ENCODE measurements at places on chromosomes 11 and 22. TPM values are rescaled to one million over a fixed set of nuclear protein-coding genes. Genes with fewer than 3 reads are reported as not detected.

DNA sequence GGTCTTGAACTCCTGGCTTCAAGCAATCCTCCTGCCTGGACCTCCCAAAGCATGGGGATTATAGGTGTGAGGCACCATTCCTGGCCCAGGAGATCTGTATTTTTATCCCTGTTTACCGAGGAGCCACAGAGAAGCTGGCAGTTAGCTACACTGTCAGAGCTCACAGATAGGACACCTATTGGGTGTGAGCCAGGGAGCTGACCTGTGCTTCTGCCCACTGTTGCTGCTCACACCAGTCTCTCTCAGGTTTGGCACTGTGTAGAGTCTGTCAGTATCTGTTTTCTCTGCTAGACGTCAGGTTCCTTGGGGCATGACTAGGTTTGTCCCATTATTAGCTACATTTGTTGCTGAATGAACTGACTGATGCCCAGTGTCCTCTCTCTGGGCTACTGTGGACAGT, 17.5 kb downstream of the PPP6R2 start:
- no peak for DNase-seq

- DNase-seq, result no peak
Observed at GRCh38 chr11:69818603-69819441, at the start of gene FGF3. Gene FGF3 (minus strand): TSS chr11:69819416. CDS start chr11:69818933, 483 bp downstream.

- DNase-seq, result no peak
Observed at GRCh38 chr11:102577723-102578122, 47.2 kb upstream of the MMP7 start.

GRCh38 chr11:119029069-119029339, 1.7 kb downstream of the SLC37A4 start:
- DNase-seq, result no peak

DNA sequence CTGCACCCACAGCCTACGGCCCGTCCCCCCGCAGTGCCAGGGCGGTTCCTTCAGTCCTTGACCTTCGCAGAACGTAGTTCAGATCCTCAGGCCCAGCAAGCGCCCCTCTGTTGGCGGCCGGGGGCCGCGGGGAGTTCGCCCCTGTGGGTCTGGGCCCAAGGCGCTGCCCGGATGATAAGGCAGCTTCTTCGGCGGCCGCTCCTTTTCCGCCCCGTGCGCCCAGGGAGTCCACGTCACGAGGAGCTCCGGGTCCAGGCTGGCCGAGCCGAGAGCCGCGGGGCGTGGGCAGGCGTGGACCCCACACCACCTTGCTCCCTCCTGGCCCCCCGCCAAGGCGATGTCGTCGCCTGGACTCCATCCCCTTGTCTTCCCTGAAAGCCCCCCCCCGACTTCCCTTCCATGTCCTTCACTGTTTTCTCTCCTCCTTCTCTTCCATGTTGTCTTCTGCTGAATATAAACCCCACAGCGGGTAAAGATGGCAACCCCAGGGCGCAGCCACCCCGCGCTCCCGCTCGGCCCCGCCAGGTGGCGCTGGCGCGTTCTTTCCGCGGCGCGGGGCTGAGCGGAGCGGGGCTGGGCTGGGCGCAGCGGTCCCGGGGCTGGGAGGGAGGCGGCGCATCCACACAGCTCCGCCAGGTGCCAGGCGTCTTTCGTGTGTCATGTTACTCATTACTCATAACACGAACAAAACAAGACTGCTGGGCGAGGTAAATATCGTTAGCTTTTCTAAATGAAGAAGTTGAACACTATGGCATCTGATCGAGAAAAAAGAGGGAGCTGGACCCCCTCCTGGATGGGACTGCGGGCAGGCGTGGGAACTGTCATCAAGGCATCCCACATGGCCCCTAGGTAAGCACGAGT, 321.0 kb downstream of the NTM start:
- peak; percentile 71 for DNase-seq

DNA sequence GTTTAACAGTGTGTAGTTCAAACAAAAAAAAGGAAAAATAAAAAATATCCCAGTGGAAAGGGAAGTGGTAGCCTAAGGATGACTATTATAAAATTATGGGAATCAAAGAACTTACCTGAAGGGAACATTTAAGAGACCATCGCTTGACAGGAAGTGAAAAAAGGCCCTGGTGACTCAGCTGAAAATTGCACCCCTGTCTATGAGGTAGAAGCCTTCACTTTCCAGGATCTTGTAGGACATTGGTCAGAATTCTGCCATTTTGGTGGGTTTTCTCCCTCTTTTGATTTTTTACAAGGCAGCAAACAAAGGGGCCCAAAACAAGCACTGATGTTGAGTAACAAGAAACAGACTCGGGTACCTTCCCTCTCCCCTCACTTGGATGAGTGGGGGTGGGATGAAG, 15.6 kb downstream of the DDX17 start:
- DNase-seq, result no peak

- DNase-seq, result no peak
Observed at GRCh38 chr11:33151399-33151798, 9.9 kb downstream of the CSTF3 start.

DNA sequence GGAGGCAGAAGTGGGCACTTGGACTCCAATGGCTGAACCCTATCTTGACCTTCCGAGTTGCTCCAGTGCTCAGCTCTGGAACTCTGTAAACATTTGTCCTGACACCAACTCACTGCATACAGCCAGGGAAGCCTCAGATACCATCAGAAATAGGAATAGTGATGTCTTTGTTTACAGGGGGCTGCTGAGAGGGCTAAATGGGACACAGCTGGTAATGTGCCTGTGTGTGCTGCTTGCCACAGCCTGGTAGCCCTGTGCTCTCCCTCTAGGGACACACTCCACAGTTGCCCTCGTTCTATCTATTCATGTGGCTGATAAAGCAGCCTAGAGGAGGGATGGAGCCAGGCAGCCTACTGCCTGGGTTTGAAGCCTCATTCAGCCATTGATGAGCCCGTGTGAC, 559.8 kb downstream of the MIAT start:
- DNase-seq, result no peak

DNA sequence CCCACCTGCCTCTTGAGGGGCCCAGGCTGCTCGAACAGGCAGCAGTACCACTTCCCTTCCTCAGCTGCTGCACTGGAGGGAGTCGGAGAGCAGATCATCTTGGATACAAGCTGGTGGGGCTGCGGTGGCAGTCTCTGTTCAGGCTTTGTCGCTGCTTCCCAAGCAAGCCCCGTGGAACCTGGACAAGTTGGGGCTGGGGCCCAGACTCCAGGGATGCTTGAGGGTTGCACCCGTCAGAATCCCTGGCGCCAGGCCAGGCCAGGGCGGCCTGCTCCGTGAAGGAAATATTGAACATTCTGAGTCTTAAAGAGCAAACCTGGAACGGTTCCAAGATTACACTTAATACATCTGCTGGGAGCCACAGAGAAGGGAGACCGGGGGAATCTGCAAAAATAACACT, 310.1 kb upstream of the SORL1-AS1 start:
- peak; percentile 53 for DNase-seq

DNA sequence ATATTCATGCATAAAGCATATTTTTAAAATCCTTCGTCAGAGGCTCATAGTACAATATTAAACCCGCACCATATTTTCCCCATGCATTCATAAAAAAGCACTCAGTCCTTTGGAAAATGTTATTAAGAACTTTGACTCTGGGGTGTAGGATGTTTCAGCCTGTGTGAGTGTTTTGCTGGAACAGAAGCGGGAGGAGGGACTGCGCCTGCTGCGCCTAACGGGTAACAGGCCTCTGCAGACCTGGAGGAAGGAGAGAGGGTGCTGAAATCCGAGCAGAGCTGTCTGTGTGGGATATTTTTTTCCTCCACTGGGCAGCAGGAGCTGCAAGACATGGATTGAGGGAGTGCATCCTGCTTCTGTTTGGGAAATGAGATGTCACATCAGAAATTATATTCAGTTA, 483.0 kb downstream of the BRD1 start:
- DNase-seq, result no peak

DNA sequence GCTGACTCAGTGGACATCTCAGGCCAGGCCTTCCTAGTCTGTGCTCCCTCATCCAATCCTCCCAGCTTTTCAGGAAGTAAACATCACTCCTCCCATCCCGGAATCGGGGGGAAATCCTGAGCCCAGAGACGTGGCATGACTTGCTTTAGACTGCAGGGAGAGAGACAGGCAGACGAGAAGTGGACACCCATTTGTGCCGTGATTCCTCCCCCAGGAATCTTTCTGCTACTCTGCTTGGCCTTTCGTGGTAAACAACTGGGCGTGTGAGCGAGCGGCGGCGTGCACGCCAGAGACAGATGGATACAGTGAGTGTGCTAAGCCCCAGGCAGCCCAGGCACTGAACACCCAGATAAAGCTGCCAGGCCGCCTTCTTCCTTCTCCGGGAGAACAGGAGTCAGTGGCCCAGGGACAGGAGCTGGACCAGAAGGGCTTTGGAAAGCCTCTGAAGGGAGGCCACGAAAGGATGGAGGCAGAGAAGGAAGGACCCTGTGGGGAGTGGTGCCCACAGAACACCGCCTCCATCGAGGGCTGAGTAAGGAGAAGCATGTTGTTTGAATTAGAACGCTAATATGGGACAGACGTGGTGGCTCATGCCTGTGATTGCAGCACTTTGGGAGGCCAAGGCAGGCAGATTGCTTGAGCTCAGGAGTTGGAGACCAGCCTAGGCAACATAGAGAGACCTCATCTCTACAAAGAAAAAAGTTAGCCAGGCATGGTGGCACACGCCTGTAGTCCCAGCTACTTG, 53.0 kb upstream of the PRR5 start:
- no peak for DNase-seq

DNA sequence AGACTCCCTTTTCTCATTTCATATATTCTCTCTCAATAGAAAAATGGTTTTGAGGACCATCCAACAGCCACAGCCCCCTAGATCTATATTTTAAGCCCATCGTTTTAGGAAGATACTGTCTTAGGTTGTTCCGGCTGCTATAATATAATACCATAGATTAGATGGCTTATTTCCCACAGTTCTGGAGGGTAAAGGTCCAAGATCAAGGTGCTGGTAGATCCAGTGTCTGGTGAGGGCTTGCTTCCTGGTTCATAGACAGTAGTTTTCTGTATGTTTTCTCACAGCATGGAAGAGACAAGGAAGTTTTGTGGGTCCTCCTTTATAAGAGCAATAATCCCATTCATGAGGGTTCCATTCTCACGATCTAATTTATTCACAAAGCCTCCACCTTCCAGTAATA, 215.1 kb downstream of the AASDHPPT start:
- no peak for DNase-seq

DNA sequence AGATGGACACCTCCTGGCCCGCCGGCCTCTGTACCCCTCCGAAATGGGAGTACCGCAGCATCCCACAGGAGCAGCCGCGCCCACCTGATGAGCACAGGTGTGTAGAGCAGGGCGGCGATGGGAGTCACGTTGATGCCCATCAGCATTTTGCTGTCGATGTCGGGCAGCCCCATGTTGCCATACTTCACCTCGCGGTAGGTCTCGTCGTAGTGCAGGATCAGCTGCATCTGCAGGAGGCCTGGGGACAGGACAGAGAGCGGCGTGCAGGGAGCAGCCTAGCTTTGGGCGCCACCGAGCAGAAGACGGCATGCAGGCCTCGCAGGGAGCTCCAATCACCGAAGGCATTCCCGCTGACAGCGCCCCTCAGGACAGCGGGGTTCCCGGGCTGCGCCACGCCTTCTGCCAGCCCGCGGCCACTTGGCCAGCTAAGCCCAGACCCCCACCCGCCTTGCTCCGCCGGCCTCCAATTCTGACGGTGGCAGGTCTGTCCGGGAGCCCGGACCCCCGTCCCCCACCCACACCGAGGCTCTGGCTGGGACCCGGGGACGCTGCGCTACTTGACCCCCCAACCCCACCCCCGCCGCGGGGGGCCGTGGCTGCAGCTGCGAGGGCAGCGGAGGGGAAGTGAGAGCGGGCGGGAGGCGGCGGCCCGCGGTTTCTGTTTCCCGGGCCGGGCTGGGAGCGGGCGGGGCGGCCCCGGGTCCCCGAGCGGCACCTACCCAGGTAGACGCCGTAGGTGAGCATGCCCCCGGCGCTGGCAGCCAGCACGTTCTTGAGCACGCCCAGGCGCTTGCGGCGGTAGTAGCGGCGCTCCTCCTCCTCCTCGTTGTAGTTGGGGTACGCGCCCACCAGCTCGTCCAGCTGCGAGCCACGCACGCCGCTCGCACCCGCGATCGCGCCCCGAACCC, 705 bp downstream of the UNC93B1 start:
- no peak for DNase-seq

- DNase-seq, result no peak
Observed at GRCh38 chr11:19753451-19754106, 40.9 kb downstream of the NAV2 start.

GRCh38 chr11:65537620-65538231, 12.8 kb downstream of the SCYL1 start:
- no peak for DNase-seq

- no peak for DNase-seq
Observed at GRCh38 chr22:38106814-38107578, 3.5 kb downstream of the BAIAP2L2 start.

DNA sequence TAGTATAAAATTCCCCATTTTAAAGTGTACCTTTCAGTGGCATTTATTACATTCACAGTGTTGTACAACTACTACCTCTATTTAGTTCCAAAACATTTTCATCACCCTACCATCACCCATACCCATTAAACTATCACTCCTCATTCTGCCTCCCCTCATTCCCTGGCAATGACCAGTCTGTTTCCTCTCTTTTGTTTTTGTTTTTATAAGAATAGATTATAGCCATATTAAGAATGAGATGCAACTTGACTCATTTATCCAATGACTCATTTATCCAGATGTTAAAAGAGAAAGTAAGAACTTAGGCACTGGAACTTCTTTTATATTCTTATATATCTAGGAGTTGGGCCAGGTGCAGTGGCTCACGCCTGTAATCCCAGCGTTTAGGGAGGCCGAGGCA, 156.3 kb downstream of the FAT3 start:
- no peak for DNase-seq

GRCh38 chr22:37020192-37020479, 594 bp downstream of the MPST start:
- no peak for DNase-seq

GRCh38 chr11:122141725-122142124, 25.7 kb upstream of the BLID start:
- DNase-seq, result no peak

KCNK4 gene
- not detected for polyA plus RNA-seq

FXYD6 gene
- 57.8 TPM for polyA plus RNA-seq

KREMEN1 gene
- polyA plus RNA-seq, result 9.3 TPM

FAM180B gene
- polyA plus RNA-seq, result not detected

LRRC4C gene
- polyA plus RNA-seq, result 0.26 TPM

SLC15A3 gene
- 26.6 TPM for polyA plus RNA-seq

CASP5 gene
- polyA plus RNA-seq, result not detected

SLC7A4 gene
- 1.2 TPM for polyA plus RNA-seq
